ENCODE measurements at places on chromosomes 11 and 22.

DNA sequence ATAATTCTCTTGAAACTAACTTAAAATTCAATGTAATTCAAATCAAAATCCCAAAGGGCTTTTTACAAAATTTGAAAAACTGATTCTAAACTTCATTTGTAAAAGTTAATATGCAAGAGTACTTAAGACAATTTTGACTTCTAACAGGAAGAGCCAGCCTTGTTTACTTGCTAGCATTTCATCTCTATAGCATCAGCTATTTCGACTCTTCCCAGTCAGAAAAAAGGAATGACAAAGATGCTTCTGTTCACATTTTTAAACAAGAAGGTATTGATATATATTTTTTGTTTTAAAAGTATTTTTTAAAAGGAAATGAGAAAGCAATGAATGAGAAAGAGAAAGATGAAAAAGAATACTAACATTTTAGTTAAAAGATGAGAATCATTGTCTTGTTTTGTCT is 16.4 kb downstream of the SLN start:
- DNase-seq: no peak

GRCh38 chr11:112735470-112735869 is 225.8 kb upstream of the NCAM1 start:
- DNase-seq: no peak

DNA sequence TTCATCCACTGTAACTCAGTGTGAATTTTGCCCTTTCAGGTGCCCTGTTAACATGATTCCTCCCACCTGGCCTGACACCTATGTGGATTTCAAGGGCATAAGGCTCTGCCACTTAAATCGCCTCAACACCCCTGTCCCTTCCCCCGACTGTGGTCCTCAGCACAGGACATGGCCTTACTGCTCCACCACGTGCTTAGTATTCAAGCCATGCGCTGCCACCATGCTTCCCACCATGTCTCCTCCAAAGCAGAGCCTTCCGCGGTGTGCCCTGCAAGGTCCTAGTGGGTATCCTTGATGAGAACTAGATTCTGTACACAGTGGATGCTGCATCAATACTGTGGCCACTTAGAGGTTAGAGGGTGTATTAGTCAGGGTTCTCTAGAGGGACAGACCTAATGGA is 51.9 kb downstream of the BUD13 start:
- DNase-seq: no peak

DNA sequence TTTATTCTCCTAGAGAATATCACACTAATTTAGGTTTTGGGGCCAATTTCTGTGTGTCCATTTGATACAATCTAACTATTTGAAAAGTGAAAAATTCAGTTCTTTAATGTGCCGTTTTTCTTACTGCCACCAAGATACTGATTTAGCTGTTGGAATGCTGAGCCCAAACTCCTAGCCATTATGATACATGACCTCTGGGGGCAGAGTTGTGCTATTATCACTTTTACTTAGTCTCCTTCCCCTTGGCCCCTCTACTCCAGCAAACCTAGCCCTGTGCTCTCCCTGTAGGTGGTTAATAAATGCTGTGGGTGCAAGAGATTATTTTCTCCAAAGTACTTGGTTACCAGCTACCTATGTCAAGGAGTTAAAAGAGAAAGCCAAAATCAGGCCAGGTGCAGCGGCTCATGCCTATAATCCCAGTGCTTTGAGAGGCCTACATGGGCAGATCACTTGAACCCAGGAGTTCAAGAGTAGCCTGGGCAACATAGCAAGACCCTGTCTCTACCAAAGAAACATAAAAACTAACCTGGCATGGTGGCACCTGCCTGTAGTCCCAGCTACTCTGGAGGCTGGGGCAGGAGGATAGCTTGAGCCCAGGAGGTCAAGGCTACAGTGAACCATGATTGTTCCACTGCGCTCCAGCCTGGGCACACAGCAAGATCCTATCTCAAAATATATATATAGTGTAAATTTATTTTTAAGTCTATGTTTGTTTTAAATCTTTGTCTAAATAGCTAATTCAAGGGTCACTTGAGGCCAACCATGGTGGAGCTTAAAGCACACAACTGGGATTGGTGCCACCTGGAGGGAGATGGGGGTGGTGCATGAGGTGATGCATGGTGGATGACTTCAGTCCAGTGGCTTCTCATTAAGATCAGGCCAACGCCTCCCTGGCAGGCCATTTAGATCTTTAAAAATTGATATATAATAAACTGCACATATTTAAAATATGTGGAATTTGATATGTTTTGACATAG is 193.2 kb upstream of the PLET1 start:
- DNase-seq: no peak

DNA sequence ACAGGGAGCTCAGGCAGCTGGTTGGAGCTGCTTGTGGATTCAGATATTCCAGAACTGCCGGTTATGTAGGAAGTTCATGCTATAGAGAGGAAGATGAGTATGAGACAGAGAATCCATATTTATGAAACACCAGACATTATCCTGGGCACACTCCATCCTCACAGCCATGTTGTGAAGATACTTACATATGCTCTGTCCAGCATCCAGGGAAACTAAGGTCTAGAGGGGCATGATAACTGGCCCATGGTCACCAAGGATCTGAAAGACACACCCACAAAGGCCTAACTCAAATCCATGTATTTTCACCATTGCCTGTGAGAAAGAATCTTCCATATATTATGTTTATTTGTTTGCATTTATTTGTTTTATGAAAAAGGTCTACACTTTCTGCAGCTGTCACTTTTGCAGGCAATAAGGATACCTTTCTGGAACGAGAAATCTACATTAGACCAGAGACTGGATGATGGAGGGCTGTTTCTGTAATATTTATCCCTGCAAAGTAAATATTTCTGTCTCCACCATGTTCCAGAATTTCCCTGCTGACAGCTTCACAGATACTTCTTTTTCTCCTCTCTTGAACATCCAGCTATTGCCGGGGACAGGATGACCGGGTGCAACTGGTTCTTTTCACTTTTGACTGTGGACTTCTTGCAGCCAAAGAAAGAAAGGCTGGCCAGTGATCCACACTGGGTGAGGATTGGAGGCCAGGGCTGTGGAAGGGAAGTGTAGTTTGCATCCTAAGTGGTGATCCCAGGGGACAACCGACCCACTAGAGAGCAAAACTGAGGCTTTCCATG is 145.9 kb upstream of the NAV2 start:
- no peak for DNase-seq

GRCh38 chr11:22536071-22536470 is 89.6 kb downstream of the FANCF start:
- no peak for DNase-seq

- no peak for DNase-seq
These were observed 186.4 kb upstream of the PITPNB start for GRCh38 chr22:28105413-28105812.

- no peak for DNase-seq
These were observed 36.5 kb downstream of the RNF141 start for GRCh38 chr11:10504490-10504889.

DNA sequence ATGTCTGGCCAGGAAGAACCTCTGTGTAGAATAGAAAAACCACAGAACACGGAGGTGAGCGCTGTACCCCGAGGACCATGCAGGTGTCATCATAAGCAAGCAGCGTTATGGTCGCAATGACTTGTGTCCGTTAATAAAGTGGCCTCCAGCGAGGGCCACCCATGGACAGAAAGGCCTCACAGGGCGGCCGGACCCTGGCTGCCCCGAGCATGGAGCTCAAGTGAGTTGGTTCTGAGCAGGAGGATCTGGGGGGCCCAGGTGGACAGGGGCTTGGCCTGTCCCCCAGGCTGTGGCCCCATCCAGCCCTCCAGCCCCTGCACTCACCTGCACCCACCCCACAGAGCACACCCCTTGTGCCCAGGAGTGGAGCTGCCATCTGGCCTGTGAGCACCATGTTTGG is 133.8 kb downstream of the BRD1 start:
- DNase-seq: no peak

DNA sequence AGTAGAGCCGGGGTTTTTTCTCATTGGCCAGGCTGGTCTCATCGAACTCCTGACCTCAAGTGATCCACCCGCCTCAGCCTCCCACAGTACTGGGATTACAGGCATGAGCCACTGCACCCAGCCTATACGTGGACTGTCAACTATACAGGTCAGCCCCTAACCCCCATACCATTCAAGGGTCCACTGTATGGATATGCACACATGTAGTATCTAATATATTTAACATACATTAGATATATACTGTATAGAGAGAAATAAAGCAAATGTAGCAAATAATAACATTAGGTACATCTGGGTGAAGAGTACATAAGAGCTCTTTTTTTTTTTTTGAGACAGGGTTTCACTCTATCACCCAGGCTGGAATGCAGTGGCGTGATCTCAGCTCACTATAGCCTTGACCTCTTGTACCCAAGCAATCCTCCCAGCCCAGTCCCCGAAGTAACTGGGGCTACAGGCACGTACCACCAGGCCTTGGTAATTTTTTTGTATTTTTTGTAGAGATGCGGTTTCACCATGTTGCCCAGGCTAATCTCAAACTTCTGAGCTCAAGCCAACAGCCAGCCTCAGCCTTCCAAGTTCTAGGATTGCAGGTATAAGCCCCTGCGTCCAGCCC is 1.5 kb upstream of the ATP5MGL start:
- no peak for DNase-seq

DNA sequence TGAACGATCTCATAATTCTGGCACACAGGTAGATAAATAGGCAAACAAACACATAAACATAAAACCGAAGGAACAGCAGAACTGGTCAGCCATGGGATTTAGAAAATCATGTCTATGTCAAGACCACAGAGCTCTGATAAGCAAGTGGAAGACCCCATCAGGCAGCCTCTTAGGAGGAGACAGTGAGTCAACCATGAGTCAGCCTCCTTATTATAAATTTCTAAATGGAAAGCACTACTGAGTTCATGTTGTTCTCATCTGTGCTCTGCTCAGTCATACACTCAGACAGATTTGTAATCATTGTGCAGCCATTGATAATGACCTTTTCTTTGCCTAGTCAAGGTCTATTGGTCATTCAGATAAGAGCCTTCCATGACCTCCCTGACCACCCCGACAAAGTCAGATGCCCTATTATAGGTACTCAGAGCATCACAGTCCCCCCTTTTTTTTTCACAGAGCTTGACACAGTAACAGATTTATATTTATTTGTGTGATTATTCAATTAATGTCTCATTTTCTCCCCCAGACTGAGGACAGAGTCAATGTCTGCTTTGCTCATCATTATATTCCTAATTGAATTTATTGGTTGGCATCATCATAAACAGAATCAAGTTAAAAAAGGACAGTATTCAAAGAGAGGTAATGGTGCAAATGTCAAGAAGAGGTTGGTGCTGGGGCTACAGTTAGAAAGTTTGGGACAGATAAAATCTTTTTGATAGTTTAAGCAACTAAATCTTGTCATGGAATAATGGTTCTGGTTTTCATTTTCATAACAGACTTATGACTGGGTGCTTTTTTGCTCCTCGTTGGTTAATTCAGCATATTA is 579.7 kb upstream of the CCDC90B start:
- DNase-seq: no peak

DNA sequence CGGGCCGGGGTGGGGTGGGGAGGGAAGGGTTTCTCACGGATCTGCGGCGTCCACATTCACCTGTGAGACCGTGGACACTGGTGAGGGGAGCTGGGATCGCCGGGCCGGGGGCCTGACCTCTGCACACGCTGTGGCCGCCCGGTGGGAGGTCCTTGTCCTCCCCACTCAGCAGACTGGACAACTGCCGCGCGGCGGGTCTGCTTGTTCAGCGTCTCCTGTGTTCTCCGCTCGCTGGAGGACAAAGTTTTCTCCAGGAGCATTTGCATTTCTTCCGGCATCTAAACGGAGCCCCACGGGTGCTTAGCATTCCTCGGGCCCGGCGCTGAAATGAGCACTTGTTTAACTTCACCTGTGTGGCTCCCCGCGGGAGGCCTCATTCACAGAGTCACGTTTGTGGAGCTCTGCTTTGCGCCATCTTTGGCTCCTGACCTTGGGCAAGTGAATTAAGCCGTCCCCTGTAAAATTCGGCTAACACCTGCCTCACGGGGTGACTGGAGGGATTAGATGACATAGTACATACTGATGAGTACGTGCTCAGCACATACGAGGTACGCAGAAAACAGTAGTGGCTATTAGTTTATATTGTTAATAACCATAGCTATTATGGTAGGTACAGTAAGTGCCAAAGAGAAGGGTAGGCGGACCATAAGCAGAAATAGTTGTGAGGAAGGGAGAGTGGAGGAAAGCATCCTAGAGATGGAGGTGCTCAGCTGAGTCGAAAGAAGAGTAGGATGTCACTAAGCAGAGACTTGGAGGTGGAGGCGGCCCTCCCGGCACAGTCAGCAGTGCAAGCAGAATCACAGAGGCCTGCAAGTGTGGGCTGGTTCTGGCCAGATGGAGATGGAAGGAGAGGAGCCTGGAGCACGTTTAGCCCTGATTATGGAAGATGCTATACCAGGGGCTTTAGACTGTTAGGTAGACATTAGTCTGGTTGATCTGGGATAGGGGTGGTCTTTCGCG is 885 bp downstream of the TRMU start:
- DNase-seq: peak; percentile 11

GRCh38 chr11:133175103-133175502 is 357.2 kb downstream of the OPCML start:
- no peak for DNase-seq

GRCh38 chr11:118790357-118791110 is 430 bp downstream of the DDX6 start:
- DNase-seq: peak; percentile 45

- no peak for DNase-seq
These were observed 15.4 kb downstream of the C11orf24 start for GRCh38 chr11:68256331-68256741.

DNA sequence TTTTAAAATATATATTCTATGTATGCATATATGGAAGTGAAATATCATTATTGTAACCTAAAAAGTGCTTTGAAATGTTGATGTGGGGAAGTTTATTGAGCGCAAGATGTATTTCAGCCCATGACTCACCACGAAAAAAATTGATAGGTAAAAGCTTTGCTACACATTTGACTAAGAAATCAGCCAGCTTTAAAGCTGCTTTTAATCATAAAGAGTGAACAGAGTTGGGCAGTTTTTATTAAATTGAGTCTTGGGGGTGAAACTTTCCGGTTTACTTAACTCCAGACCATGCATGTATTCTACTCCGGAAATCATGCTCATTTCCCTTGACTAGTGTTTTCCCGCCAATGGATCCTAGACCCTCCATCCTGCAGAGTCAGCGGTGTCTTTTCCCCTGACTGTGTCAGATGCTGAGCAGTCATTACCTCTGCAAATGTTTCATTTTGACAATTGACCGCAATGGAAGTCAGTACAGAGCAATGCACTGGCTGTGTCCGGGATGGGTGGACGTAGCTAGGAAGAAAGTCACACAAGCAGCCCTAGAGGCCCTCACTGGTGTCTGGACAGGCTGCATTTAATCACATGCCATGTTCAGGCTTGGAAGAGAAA is 47.2 kb upstream of the MPEG1 start:
- DNase-seq: no peak
